ENCODE measurements at places on chromosomes 12 and 14.

- no peak overlapping the region for H3K4me3 ChIP-seq
- DNase-seq, result no peak
- H3K36me3 ChIP-seq, result no peaks in the 10 kb centered on the region
- H3K27me3 ChIP-seq, result no peaks in the 10 kb centered on the region
- no peak overlapping the region for H3K27ac ChIP-seq
- H3K4me1 ChIP-seq, result no peaks in the 10 kb centered on the region
Observed at GRCh38 chr12:82089369-82090121, 268.6 kb downstream of the CCDC59 start.

DNA sequence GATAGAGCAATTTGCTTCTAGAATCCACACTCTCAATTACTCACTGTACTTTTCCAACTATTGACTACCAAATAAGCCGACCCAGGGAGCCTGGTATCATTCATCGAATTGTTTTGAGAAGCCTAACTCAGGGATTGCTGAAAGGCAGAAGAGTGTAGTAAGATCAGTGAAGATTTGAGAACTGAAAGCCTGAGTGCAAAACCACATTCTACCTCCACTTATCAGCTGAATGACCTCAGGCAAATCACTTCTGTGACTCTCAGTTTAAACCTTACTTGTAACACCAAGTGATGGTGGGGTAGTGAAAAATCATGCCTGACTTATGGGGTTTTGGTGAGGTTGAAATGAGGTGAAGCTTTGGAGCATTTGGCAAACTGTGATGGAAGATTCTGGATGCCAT, 126.1 kb upstream of the MAX start:
- no peak for DNase-seq
- H3K36me3 ChIP-seq, result no peaks in the 10 kb centered on the region
- H3K4me3 ChIP-seq, result no peak overlapping the region
- H3K27me3 ChIP-seq, result no peaks in the 10 kb centered on the region
- H3K27ac ChIP-seq, result no peak overlapping the region

DNA sequence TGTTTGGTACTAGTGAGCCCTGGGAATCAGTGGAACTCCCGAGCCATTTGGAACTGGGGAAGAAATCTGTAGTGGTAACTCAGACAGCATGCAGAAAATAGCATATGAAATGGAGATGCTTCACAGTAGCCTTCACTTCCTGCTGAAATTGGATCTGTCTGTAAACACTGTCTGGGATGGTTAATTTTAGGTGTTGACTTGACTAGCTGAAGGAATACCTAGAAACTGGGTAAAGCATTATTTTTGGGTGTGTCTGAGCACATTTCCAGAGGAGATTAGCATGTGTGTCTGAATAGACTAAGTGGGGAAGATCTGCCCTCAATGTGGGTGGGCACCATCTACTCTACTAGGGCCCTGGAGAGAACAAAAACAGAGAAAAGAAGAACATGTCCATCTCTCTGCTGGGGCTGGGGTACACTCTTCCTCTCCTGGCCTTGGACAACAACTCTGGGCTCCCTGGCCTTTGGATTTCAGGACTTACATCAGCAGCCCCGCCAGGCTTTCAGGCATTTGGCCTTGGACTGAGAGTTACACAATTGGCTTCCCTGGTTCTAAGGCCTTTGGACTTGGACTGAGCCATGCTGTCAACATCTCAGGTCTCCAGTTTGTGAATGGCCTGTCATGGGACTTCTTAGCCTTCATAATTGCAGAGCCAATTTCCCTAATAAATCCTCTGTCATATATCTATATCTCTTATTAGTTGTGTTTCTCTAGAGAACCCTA, 14.0 kb upstream of the CRADD start:
- no peaks in the 10 kb centered on the region for H3K4me1 ChIP-seq
- H3K4me3 ChIP-seq, result no peak overlapping the region
- DNase-seq, result no peak
- no peaks in the 10 kb centered on the region for H3K36me3 ChIP-seq

DNA sequence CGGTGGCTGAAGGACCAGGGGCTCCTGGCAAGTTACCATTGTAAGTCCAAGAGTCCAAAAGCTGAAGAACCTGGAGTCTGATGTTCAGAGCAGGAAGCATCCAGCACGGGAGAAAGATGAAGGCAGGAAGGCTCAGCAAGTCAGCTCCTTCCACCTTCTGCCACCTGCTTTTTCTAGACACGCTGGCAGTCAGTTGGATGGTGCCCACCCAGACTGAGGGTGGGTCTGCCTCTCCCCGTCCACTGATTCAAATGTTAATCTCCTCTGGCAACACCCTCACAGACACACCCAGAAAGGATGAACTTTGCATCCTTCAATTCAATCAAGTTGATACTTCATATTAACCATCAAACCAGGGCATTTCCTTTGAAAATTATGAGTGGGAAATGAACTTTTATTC, 1272.4 kb upstream of the TMEM132C start:
- DNase-seq, result no peak
- no peaks in the 10 kb centered on the region for H3K27me3 ChIP-seq
- no peaks in the 10 kb centered on the region for H3K4me1 ChIP-seq
- no peaks in the 10 kb centered on the region for H3K36me3 ChIP-seq
- no peak overlapping the region for H3K27ac ChIP-seq
- no peak overlapping the region for H3K4me3 ChIP-seq

- H3K4me1 ChIP-seq, result no peaks in the 10 kb centered on the region
- H3K36me3 ChIP-seq, result no peaks in the 10 kb centered on the region
- H3K4me3 ChIP-seq, result no peak overlapping the region
- no peak overlapping the region for H3K27ac ChIP-seq
- DNase-seq, result no peak
Observed at GRCh38 chr14:98951031-98951430, 321.0 kb downstream of the BCL11B start.

- H3K4me3 ChIP-seq, result no peak overlapping the region
- no peaks in the 10 kb centered on the region for H3K27me3 ChIP-seq
- peaks cover 43% of the 10 kb centered on the region for H3K4me1 ChIP-seq
- H3K27ac ChIP-seq, result peak overlapping the region; percentile 45
- H3K36me3 ChIP-seq, result peaks cover 35% of the 10 kb centered on the region
Observed at GRCh38 chr14:24437020-24437735, 5.4 kb downstream of the SDR39U1 start.

DNA sequence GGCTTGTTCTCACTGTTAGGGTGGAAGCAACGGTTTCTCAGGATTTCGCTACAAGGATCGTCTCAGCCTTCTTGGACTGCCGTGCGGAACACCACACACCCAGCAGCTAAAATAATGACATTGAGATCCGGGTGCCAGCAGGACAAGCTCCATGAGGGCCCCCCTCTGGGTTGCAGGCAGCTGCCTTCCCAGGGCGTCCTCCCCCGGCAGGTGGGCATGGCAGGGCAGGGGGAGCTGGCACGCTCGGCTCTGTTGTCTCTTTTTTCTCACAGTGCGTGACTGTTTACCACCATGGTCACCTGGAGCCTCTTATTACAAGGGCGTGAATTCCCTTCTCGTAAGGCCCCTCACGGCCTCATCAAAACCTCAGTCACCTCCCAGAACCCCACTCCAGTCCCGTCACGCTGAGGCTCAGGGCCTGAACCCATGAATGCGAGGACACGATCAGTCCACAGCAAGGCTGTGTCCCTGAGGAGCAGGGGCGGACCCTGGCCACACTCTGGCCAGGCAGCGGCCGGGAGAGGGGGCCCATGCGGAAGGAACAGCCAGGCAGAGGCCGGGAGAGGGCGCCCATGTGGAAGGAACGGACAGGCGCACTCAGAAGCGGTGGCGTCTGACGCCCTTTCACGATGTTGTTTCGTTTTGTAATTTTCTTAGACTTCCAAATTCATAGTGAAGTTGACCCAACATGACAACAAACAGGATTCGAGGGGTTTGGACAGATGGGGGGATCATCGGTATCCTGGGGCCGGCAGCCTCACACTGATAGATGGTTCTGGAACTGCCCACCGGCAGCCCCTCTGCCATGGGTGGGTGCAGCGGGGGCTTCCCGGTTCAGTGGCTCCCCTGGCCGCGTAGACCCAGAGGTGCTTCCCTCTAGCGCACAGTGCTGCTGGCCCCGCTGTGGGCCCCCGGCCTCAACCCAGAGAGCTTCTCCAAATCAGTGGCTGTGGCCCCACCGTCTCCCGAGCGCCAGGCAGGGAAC, 10.0 kb downstream of the LRCOL1 start:
- peaks cover 30% of the 10 kb centered on the region for H3K27me3 ChIP-seq
- H3K36me3 ChIP-seq, result no peaks in the 10 kb centered on the region
- no peak overlapping the region for H3K27ac ChIP-seq
- H3K4me1 ChIP-seq, result peaks cover 24% of the 10 kb centered on the region

GRCh38 chr14:97413966-97414717, 617.0 kb downstream of the VRK1 start:
- H3K4me1 ChIP-seq, result no peaks in the 10 kb centered on the region
- DNase-seq, result no peak
- H3K27ac ChIP-seq, result no peak overlapping the region
- no peaks in the 10 kb centered on the region for H3K27me3 ChIP-seq

DNA sequence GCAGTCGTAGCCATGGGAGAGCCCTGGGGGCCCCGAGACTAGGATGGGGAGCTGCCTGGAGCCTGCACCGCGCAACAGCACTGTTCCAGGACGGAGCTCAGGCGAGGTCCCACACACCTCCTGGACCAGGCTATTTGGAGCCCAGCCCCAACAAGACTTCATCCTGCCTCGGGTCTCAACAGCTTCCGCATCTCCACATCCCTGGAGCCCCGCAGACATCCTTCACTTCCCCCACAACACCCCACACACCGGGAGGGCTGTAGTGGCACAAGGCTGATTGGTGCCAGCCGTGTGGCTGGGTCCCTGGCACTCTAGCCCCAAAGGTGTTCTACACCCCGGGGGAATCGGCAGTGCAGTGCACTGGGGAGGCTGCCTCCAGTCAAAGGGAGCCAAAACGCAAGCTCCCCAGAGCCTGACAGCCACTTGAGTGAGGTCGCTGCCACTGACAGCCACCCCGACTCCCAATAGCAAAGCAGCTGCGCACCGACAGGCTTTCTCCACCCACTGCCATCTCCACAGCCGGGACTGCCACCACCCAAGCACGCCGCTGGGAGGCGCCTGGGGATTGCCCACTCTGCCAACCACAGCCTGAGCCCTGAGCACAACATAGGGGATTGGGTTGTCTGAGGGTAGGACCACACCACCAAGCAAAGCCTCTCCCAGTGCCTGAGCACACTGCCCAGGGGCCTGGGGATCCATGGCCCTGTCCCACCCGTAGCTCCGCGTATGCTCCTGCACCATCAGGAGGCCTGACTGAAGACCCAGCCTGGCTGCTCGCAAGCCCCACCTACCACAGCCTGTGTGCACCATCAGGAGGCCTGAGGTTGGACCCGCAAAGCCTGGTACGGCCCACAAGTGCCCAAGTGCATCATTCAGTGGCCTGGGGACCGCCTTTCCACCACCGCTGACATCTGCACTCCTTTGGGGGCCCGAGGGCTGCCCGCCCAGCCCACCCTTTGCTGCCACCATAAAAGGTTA, 13.2 kb upstream of the KLRF1 start:
- peak overlapping the region; percentile 3 for H3K4me3 ChIP-seq
- H3K27me3 ChIP-seq, result no peaks in the 10 kb centered on the region
- DNase-seq, result peak; percentile 74
- no peaks in the 10 kb centered on the region for H3K36me3 ChIP-seq

- H3K27me3 ChIP-seq, result no peaks in the 10 kb centered on the region
- no peaks in the 10 kb centered on the region for H3K36me3 ChIP-seq
- no peak overlapping the region for H3K4me3 ChIP-seq
- no peak for DNase-seq
- H3K27ac ChIP-seq, result no peak overlapping the region
- H3K4me1 ChIP-seq, result no peaks in the 10 kb centered on the region
Observed at GRCh38 chr12:77537663-77538062, 293.0 kb upstream of the NAV3 start.

DNA sequence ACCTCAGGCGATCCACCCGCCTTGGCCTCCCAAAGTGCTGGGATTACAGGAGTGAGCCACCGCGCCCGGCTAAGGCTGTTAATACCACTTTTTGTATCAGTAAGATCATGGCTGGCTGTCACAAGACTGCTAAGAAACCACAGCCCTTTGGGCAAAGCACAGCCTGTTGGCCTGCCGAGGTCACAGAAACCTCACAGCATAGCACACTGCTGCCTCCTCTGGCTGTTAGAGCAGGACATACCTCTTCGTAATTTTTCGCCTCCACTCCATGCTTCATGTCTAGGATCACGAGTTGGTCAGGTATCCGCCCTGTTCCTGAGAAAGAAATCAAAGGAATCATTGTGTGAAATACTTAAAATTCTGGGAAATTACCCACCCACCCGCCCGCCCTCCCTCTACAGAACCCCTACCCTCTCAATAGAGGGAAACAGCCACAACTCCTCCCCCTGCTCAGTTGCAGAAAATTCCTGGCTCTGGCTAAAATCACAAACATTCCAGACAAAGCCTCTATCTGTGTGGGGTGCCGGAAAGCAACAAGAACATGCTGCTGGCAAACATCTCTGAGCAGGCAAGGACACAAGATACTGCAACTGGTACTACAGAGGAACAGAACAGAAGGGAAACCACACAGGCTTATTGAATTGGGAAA, 20.7 kb upstream of the NEK9 start:
- no peak overlapping the region for H3K4me3 ChIP-seq
- DNase-seq, result peak; percentile 66
- peak overlapping the region; percentile 22 for H3K27ac ChIP-seq
- no peaks in the 10 kb centered on the region for H3K4me1 ChIP-seq
- H3K36me3 ChIP-seq, result peaks cover 5% of the 10 kb centered on the region
- no peaks in the 10 kb centered on the region for H3K27me3 ChIP-seq

DNA sequence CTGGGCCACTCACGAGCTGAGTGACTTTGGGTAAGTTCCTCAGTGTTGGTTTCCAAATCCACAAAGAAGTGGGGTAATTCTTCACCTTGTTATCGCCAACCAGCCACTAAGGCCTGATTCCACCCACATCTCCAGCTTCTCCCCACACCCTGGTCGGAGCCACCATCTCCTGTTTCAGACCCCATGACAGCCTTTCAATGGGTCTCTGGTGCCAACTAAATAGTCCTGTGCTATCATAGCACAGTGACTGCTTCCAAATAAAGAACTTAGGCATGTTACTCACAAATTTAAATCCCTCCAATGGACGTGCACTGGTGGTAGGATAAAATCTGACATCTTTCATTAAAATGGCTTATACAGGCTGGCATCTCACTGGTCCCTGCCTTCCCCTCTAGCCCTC, 44.0 kb downstream of the TBX5 start:
- no peaks in the 10 kb centered on the region for H3K27me3 ChIP-seq
- no peak overlapping the region for H3K4me3 ChIP-seq
- H3K4me1 ChIP-seq, result no peaks in the 10 kb centered on the region
- no peaks in the 10 kb centered on the region for H3K36me3 ChIP-seq
- DNase-seq, result no peak

- no peak for DNase-seq
- H3K27ac ChIP-seq, result no peak overlapping the region
Observed at GRCh38 chr14:101219896-101220703, 316.6 kb upstream of the RTL1 start.

DNA sequence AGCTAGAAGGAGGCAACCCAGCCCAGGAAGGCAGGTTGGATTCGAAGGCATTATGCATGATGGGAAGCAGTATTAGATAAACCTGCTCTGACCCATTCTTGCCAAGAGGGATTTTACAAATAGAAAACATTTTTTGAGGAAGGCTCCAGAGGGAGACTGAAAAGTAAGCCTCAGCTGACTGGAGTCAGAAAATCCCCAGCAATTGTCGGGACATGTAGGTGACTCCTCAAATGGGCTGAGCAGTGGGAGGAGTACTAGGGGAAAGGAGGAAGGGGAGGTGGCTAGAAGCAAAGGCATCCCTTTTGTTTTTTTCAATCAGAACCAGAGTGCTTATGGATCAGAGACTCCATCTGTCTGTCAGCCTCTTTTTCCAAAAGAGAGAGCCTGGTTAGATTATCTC, 138.1 kb upstream of the NTF3 start:
- H3K27ac ChIP-seq, result no peak overlapping the region
- no peaks in the 10 kb centered on the region for H3K4me1 ChIP-seq
- H3K4me3 ChIP-seq, result no peak overlapping the region
- no peaks in the 10 kb centered on the region for H3K27me3 ChIP-seq
- no peak for DNase-seq

GRCh38 chr14:96631030-96631429, 128.8 kb downstream of the PAPOLA start:
- DNase-seq, result no peak
- no peaks in the 10 kb centered on the region for H3K4me1 ChIP-seq
- no peak overlapping the region for H3K4me3 ChIP-seq
